ENCODE measurements at places on chromosomes 13 and 19.

DNA sequence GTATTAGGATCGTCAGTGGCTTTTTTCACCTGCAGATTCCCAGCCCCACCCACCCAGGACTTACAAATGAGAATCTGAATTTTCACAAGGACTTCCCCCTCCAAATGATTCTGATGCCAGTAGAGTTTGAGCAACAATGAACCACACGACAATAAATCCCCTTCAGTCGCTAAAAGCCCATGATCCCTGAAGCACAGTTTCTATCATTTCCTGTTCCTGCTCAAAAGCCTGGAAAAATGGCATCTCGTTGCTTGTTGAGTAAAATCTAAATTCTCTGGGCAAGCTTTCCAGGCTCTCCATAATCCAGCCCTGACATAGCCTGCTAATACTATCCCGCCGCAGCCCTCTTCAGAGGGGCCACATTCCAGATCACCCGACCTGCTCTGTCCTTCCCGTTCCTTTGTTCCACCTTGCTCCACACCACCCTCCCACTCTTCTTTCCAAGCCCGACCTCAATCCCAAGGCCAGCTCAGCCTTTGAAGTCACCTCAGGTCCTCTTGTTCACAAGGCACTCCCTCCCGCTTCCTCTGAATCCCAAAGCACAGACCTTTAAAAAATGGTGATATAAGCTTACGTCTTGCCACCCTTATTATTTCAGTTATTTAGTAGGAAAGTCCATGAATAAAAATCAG lies 67.9 kb downstream of the NUFIP1 start:
- DNase-seq: no peak

DNA sequence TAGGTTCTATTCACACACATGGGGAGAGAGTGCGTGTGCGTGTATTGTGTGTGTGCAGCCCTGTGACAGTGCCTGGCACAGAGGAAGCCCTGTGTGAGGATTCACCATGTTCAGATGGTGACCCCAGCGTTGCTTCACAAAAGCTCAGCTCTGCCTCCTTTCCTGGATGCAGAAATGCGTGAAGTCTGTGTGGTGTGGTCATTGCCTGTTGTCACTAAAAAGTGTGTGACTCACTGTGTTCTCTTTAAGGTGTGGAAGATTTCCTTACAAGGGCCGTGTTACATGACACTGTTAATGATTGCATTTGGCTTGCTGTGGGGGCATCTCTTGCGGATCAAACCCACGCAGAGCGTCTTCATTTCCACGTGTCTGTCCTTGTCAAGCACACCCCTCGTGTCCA lies 19.5 kb upstream of the DCUN1D2 start:
- no peak for DNase-seq

- no peak for DNase-seq
These were observed 5.0 kb upstream of the ISYNA1 start for GRCh38 chr19:18442941-18443340.

- DNase-seq: no peak
These were observed 488.8 kb downstream of the IRS2 start for GRCh38 chr13:109297628-109298027.

DNA sequence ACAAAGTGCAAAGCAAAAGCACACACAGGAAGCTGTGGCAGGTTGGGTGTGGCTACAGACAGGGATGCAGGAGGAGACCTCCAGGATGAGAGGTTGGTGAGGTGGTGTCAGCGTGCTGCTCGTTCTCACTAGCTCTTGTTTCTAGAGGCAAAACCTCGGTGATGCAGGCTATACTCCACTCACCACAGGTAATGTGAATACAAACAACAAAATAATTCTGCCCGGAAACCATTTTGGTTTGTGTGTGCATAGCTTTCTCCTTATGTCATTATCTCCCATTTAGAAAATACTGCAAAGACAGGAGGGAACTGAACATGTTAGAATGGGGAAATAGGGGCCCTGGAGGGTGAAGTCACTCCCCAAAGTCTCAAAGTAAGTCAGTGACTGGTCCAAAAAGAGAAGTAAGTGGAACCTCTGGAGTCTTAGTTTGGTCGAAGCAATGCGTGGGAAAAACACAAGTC lies 9.4 kb downstream of the LCP1 start:
- no peak for DNase-seq

GRCh38 chr13:79406597-79406908 lies 498 bp upstream of the RBM26 start:
- no peak for DNase-seq

GRCh38 chr19:54391589-54392061 lies 23.6 kb upstream of the TTYH1 start:
- DNase-seq: no peak

- DNase-seq: no peak
These were observed 96.0 kb downstream of the CRYL1 start for GRCh38 chr13:20429682-20430081.

Data from heart right ventricle (tissue), 16 donors.